HCT116 (cell line): ENCODE measurements at places on chromosomes 2 and 18.

DNA sequence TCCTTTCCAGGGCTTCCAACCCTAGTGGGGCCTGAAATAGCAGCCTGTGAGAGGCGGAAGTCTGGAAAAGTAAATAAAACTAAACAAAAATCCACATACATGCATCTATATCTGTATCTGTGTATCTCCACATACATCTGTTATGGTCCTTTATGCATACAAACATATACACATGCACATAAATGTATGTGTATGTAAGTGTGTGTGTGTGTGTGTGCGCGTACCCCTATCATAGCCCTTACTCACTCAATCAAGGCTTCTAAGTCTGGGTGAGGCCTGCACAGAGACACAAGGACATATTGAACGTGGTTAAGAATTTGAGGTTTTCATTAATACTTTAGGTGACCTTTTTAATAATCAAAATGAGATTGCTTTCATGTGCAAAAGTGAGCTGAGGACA is 98.9 kb upstream of the CYRIA start:
- DNase-seq = no peak

- DNase-seq = no peak
Measured at GRCh38 chr2:128195435-128195984, 104.5 kb downstream of the UGGT1 start.

DNA sequence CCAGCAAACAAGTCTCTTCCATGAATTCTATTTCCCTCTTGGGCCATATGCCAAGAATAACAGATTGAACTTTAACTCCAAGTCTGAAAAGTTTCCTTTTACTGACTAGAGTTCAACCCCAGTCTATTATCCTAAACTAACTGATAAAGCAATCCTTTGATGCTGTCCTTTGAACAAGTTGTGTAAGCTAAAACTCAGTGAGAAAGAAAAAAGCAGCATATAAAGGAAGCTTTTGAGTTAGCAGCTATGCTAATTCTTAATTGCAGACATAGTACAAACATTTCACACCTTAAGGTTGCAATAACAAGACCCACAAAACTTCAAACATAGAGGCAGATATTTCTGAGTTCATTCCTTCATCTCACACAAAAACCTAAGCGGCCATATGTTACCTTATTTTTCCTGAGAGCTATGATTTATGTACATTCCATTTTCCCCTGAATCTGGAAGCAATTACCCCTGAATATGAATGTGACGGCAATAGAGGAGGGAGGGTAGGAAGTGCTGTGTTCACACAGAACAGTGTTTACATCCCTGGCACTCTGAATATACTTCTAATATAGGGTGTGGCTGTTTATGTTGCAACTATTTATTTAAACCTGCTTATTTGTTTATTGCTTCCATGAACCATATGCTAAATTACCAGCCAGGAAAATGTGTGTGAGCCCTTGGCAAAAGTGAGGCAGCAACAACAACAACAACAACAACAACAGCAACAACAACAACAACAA is 180.6 kb downstream of the IRS1 start:
- peak; percentile 27 for DNase-seq

- DNase-seq = no peak
Measured at GRCh38 chr2:230520875-230521155, 104.8 kb downstream of the SP100 start.

GRCh38 chr2:132886574-132886973 is 216.6 kb upstream of the LYPD1 start:
- no peak for DNase-seq

- DNase-seq = no peak
Measured at GRCh38 chr2:104402825-104403224, 451.1 kb upstream of the POU3F3 start.

GRCh38 chr18:37368110-37368954 is 197.3 kb downstream of the CELF4 start:
- no peak for DNase-seq

DNA sequence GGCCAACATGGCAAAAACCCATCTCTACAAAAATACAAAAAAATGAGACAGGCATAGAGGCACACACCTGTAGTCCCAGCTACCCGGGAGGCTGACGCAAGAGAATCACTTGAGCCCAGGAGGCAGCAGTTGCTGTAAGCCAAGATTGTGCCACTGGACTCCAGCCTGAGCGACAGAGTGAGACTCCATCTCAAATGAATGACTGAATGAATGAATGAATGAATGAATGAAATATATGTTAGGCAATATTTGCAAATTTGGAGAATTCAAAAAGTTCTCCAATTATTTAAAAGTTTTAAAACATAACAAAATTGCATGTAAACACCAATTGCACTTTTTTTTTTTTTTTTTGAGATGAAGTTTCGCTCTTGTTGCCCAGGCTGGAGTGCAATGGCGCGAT is 61.7 kb downstream of the STRN start:
- DNase-seq = no peak

DNA sequence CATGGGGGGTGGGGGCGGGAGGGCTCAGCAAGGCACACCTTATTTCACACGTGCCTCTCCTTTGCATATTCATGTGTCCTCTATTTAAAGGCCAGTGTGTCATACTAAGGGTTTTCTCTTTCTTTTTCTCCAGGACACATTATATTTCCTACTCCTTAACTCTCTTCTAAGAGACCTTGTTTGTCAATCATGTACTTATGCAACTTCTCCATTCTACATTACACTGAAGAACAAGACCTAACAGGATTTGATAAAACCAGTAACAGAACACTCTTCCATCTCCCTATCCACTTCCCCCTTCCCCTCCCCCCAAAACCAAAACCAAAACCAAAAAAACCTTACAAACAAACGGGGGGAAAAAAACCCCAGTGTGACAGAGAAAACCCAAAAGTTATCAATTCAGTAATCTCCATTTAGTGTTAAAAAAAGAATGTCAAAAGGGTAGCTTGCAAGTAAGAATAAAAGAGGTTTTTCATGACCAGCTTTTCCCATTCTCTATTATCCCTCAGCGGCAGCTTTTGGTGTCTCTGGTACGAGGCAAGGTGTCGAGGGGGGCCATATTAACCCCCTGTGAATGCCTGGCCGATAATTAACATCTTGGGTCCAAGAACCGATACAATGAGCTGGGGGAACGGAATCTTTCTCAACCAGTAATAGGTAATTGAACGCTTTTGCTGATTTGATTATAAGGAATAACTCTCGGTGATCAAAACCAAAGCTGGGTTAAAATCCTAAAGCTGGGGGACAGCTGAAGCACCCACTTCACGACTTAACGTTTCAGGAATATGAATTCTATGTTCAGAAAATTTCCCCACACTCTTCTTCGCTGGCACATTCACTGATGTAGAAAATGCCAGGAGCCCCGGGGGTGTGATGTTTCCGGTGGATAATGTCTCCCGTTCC is 191.0 kb upstream of the TCF4 start:
- DNase-seq = no peak

GRCh38 chr18:35478520-35479435 is 19.0 kb downstream of the INO80C start:
- peak; percentile 95 for DNase-seq

DNA sequence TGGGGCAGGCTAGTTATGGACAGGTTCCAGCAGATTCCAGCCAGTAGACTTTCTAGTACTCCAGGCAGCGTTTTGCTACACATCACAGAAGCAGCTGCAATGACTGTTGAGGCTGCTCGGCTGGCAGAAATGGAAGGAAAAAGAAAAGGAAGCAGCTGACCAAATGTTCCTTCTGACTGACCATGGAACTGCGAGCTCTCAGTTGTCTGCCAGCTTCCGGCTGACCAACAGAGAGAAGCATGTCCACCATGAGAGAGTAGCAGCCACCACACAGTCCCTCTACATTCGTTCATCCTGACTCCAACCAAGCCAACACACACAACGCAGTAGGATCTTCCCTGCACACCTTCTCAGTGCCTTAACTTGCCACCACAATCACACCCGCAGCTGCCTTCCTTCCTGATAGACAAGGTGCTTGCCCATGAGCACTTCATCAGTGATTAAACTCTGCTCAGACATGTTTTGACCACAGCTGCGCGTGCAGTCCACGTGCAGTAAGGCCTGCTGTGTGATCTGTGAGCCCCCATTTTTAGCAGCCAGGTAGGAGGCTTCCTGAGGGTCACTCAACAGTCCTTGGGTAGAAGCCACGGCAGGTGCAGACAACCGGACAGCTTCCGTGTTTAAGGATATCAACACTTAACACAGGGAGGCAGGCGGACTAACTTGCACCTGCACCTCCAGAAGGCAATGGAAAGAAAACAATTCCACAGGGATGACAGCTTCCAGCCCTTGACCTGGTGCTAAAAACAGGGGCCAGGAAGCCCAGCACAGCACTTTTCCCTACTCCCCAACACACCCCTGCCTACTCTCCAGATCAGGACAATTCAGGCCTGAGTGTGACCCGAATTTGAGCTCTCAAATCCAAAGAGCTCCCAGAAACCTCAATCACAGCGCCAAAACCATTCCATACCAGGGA is 996 bp downstream of the TGFBRAP1 start:
- no peak for DNase-seq

- no peak for DNase-seq
Measured at GRCh38 chr2:101779656-101780055, 82.1 kb downstream of the MAP4K4 start.

GRCh38 chr18:6810191-6810590 is 80.7 kb downstream of the ARHGAP28 start:
- no peak for DNase-seq

DNA sequence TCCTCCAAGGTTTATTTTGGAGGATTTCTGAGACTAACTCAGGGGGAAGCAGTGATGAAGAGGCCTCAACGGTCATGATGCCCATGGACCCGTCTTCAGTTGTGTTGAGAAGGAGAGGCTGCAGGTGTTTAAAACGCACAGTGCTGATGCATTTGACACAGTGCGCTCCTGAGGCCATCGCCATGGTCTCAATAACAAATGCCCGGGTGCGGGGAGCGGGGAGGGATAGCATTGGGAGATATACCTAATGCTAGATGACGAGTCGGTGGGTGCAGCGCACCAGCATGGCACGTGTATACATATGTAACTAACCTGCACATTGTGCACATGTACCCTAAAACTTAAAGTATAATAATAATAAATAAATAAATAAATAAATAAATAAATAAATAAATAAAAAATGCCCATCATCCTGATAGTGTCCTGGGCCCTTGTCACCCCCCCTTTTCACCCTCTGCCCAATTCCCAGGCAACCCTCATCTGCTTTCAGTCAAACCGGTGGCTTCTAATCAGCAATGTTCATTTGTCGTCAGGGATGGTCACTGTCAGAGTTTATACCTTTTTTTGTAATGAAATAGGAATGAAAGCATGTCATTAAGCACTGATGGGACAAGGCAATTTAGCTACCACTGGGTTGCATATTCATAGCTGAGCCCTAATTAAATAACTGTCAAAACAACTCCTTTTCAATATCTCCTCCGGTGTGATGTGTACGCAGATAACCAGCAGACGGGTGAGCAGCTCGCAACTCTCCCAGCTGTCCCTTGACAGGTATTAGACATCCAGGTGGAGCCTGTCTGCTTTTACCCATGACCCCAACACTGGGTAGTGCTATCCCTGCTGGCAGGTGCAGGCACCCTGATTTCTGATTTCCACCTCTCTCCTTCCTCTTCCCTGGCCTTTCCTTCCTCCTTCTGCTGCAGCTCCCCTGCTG is 95.9 kb downstream of the KCNF1 start:
- no peak for DNase-seq

DNA sequence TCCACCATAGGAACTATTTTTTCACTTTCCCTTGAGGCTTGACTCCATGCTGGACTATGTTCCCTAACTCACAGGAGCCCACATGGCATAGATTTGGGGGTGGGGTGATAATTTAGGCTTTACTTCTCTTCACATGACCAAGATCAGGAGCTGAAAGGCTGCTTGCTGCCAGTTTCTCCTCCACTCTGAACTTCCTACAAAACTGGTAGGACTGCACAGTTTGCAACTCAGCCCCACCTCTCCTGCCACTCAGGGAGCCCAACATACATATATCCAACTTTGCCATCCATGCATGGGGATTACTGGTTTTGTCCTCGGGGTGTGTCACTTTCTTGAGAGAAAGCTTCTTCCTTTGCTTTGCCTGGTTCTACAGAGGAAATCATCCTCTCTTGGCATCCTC is 14.2 kb downstream of the INO80D start:
- DNase-seq = no peak

DNA sequence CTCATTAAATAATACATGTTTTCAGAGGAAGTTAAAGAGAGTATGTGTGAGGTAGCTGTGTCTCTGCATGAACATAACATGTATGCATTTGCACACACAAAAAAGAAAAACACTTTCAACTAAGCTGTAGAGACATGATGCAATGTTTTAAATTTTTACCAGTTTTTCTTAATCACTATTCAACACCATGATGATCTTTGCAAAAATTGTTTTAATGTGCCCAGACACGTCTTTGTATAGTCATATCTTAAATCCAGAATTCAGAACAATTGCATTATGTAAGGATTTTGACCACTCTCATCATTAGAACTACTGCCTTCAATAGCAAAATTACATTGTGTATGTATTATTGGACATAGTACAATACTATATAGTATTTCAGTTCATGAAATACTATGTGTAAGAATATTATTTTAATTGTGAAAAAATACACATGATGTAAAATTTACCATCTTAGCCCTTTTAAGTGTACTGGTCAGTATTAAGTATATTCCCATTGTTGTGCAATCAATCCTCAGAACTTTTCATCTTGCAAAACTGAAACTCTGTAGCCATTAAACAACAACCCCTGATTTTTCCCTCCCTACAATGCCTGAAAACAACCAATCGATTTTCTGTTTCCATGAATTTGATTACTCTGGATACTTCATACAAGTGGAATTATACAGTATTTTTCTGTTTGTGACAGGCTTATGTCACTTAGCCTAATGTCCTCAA is 104.5 kb upstream of the ACVR2A start:
- DNase-seq = no peak

DNA sequence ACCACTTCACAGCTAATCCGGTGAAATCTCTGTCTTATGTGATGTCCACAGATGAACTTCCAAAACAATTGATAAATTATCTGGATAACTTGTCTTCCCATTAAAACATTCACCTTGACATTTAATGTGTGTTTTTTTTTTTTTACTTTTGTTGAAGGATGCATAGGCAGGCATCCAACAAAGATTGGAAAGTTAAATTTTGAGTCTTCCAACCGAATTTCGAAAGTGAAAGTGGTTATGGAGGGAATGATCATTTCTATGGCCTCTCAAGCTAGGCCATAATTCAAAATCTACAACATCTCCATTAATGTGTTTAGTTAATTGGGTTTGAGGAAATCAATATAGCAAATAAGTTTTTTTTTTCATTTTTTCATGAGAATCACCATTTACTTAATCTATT is 1495.5 kb upstream of the ACVR2A start:
- DNase-seq = no peak

GRCh38 chr2:174485788-174486562 is 854 bp downstream of the GPR155 start:
- no peak for DNase-seq
